WTC11 (cell line): ENCODE measurements at places on chromosomes 12 and 14. TPM values are rescaled to one million over a fixed set of nuclear protein-coding genes. Genes with fewer than 3 reads are reported as not detected.

Gene ARHGAP9
- 3.6 to 3.9 TPM (median 3.8 TPM) in 3 replicates for total RNA-seq

Gene BTBD7
- total RNA-seq = 29.2 to 34.1 TPM (median 31.3 TPM) in 3 replicates

Gene PCED1B
- total RNA-seq = 5.9 to 6.7 TPM (median 6.6 TPM) in 3 replicates

Gene PLXNC1
- 1.4 to 3.1 TPM (median 2.0 TPM) in 3 replicates for total RNA-seq

Gene NR4A1
- total RNA-seq = 19.2 to 26.9 TPM (median 22.0 TPM) in 3 replicates

Gene P2RX2
- 1.6 to 2.6 TPM (median 2.1 TPM) in 3 replicates for total RNA-seq

GRCh38 chr12:65756956-65757511, 67.2 kb upstream of the HMGA2 start:
- no peaks in the 10 kb centered on the region for H3K27me3 ChIP-seq
- peaks cover 9% of the 10 kb centered on the region for H3K36me3 ChIP-seq
- DNase-seq = no peak
- H3K4me3 ChIP-seq = no peak overlapping the region
- no peak overlapping the region for H3K27ac ChIP-seq

- no peaks in the 10 kb centered on the region for H3K36me3 ChIP-seq
- no peaks in the 10 kb centered on the region for H3K4me1 ChIP-seq
- H3K4me3 ChIP-seq = no peak overlapping the region
- DNase-seq = no peak
- H3K27me3 ChIP-seq = no peaks in the 10 kb centered on the region; the same call in 1 of the 2 replicates
- H3K27ac ChIP-seq = no peak overlapping the region
Measured at GRCh38 chr12:124703856-124704255, 136.4 kb upstream of the NCOR2 start.

- peaks cover 9% of the 10 kb centered on the region for H3K27me3 ChIP-seq
- peaks cover 53% of the 10 kb centered on the region for H3K4me1 ChIP-seq
- H3K27ac ChIP-seq = no peak overlapping the region
- no peak overlapping the region for H3K4me3 ChIP-seq
Measured at GRCh38 chr14:22824711-22825359, 4.9 kb upstream of the MRPL52 start.

DNA sequence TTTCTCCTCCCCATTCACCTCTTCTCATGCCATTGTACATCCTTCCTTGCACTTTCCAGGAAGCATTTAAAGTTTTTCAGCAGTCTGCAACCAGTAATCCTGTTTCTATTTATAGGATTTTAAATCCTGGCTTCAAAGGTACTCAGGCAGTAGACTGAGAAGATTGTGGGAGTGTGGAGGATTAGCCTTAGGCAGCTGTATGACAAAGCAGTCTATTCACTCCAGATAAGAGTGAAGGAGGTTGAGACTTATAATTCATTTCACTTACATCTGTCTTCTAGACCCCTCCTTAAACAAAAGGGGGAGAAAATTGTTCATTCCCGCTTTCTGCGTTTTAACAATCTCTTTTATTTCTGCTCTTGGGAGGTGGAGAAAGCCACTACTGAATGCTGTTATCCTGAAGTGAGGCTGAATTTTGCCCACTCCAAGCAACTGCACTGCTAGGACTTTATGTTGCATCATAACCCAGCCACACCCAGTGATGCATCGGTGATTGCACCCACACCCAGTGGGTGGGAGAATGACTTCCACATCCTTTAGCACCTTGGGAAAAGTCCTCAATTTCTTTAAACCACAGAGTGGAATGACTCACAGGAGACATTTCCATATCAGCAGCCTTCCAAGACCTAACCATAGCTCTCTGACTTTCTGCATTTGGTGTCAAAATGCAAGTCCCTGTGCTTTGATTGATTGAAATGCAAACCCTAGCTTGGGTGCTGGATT, 382.5 kb upstream of the ATP2B1 start:
- H3K36me3 ChIP-seq = no peaks in the 10 kb centered on the region
- DNase-seq = no peak
- no peaks in the 10 kb centered on the region for H3K27me3 ChIP-seq
- H3K4me1 ChIP-seq = peaks cover 13% of the 10 kb centered on the region
- H3K4me3 ChIP-seq = no peak overlapping the region

- H3K4me1 ChIP-seq = no peaks in the 10 kb centered on the region
- no peak for DNase-seq
- H3K27ac ChIP-seq = no peak overlapping the region
- no peaks in the 10 kb centered on the region for H3K27me3 ChIP-seq
- H3K36me3 ChIP-seq = no peaks in the 10 kb centered on the region
Measured at GRCh38 chr14:83473416-83474235, 1940.0 kb upstream of the SEL1L start.

- H3K36me3 ChIP-seq = peaks cover 5% of the 10 kb centered on the region; the same call in 1 of the 2 replicates
- DNase-seq = no peak
- H3K27me3 ChIP-seq = peaks cover 2% of the 10 kb centered on the region; the same call in 1 of the 2 replicates
- H3K4me3 ChIP-seq = no peak overlapping the region
- H3K4me1 ChIP-seq = peaks cover 4% of the 10 kb centered on the region
- H3K27ac ChIP-seq = no peak overlapping the region
Measured at GRCh38 chr12:13229504-13229903, 33.0 kb downstream of the EMP1 start.

- H3K4me1 ChIP-seq = peaks cover 41% of the 10 kb centered on the region
- H3K27me3 ChIP-seq = peaks cover 68% of the 10 kb centered on the region
- peaks cover 5% of the 10 kb centered on the region; the same call in 1 of the 2 replicates for H3K36me3 ChIP-seq
- no peak overlapping the region for H3K4me3 ChIP-seq
Measured at GRCh38 chr12:52010152-52010622, 3.4 kb downstream of the TAMALIN start.

DNA sequence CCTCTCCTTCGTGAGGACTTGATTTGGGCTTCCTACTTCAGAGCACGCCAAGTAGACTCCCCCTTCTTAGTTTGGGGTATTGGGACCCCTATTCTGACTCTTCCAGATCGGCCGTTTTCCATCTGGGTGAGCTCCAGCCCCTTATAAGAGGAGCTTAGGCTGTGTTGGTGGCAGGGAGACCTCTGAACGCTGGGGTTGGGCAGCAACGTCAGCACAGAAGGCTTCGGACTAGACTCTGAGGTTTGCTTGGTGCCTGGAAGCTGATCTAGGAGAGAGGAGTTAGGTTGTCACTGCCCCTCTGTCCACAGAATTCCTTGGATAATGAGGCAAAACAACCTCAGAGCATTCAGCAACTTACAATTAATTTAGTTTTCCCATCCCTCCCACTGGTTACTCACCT, 99.2 kb upstream of the RTL1 start:
- H3K4me1 ChIP-seq = peaks cover 13% of the 10 kb centered on the region
- H3K4me3 ChIP-seq = no peak overlapping the region
- DNase-seq = no peak
- H3K27ac ChIP-seq = no peak overlapping the region
- H3K27me3 ChIP-seq = no peaks in the 10 kb centered on the region

- H3K4me1 ChIP-seq = peaks cover 10% of the 10 kb centered on the region
- H3K4me3 ChIP-seq = no peak overlapping the region
- H3K27me3 ChIP-seq = peaks cover 3% of the 10 kb centered on the region; the same call in 1 of the 2 replicates
- DNase-seq = no peak
- peaks cover 20% of the 10 kb centered on the region for H3K36me3 ChIP-seq
Measured at GRCh38 chr12:93234641-93235040, 143.1 kb upstream of the NUDT4 start.

GRCh38 chr12:69984241-69984640, 159.2 kb downstream of the MYRFL start:
- no peak overlapping the region for H3K4me3 ChIP-seq
- no peak overlapping the region for H3K27ac ChIP-seq
- DNase-seq = no peak
- H3K27me3 ChIP-seq = no peaks in the 10 kb centered on the region
- H3K4me1 ChIP-seq = no peaks in the 10 kb centered on the region

DNA sequence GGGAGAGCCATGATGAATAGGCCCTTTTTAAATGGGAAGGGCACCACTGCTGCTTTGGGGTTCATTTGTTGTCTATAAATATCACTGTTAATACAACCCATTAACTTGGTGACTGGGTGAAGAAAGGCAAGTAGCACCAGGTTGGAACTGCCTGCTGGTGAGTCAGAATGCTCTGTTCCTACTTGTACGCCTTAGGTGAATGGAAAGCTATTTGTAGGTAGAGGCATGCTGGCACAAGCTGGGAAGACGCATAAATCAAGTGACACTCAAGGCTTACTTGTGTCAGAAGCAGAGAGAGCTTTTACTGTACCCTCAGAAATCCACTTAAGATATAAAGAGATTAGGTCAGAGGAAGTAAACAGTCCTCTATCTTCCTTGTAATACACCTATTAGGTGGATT, 142.5 kb downstream of the TMX1 start:
- no peak for DNase-seq
- H3K4me1 ChIP-seq = no peaks in the 10 kb centered on the region
- no peaks in the 10 kb centered on the region for H3K36me3 ChIP-seq
- no peaks in the 10 kb centered on the region for H3K27me3 ChIP-seq
- no peak overlapping the region for H3K27ac ChIP-seq

- DNase-seq = no peak
- no peak overlapping the region for H3K4me3 ChIP-seq
Measured at GRCh38 chr14:75715926-75716780, 55.1 kb downstream of the TTLL5 start.

GRCh38 chr12:49187184-49187583, 1.7 kb downstream of the TUBA1A start:
- DNase-seq = no peak
- H3K4me3 ChIP-seq = peak overlapping the region; percentile 38
- peaks cover 11% of the 10 kb centered on the region for H3K4me1 ChIP-seq
- H3K36me3 ChIP-seq = peaks cover 18% of the 10 kb centered on the region
